Head of caudate nucleus (tissue), 42 donors: ENCODE measurements at places on chromosomes 3 and 15.
A peak's percentile ranks its signal among the peaks of the same experiment; 100 is the strongest.

- DNase-seq: no peak
Observed at GRCh38 chr3:171648069-171648468, 162.2 kb downstream of the PLD1 start.

DNA sequence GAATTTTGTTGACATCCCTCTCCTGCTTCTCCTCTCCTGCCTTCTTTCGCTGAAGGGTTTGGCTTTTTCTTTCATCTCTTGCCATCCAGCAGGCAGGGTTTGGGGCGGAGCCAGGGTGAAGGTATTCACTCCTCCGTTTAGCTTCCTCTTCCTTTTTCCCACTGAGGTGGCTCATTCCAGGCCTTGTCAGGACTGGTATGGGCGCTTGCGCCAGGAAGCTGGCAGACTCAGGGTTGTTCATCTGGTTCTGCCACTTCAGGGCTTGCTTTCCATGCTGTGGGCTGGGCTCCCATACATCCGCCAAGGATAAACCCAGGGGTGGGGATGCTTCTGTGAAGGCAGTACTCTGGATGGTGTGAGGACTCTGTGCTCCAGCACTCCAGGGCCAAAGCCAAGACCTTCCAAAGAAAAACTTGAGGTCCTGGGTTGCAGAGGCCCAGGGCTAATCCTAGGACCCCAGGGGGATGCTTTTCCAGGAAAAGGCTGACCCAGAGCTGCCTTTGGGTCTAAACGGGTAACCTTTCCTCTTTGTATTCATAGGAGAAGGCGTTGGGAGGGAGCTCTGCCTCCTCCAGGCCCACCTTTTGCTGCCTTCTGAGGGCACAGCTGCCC, 7.7 kb upstream of the AMOTL2 start:
- no peak for DNase-seq

DNA sequence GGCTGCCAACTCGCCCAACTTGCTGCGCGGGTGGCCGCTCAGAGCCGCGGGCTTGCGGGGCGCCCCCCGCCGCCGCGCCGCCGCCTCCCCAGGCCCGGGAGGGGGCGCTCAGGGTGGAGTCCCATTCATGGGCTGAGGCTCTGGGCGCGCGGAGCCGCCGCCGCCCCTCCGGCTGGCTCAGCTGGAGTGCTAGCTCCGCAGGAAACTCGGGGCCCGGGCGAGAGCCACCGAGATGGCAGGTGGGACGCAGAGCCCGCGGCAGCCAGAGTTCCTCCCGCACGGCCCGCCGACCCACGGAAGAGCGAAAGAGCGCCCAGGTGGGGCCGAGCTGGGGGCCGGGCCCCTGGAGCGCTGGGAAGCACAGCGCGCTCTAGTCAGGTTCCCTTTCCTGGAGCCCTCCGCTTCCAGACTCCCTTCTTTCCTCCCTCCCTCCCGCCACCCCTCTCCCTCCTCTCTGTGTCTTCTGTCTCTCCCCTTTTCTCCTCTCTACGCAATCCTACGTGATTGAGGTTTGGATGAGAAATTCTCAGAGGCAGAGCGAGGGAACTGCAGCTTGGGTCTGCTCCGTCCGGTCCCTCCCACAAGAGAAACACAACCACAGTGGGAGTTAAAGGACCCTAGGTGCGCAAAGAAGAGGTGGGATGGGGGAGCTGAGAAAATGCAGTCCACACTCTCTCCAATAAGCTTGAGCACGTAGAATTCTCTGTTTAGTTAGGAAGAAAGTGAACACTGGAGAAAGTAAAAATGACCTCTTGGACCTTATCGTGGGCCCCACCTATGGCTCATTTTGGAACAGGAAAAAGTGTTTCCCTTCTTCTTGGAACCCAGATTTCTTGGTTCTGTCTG, 317.3 kb downstream of the FGF12 start:
- peak; percentile 39 for DNase-seq

GRCh38 chr15:40952301-40952900, 870 bp upstream of the CHAC1 start:
- DNase-seq: no peak

- DNase-seq: no peak
Observed at GRCh38 chr3:37466660-37467359, 292.4 kb upstream of the LRRFIP2 start.

GRCh38 chr3:39753391-39753790, 56.0 kb upstream of the MYRIP start:
- DNase-seq: no peak

- DNase-seq: no peak
Observed at GRCh38 chr3:51353691-51354090, 31.4 kb upstream of the MANF start.

DNA sequence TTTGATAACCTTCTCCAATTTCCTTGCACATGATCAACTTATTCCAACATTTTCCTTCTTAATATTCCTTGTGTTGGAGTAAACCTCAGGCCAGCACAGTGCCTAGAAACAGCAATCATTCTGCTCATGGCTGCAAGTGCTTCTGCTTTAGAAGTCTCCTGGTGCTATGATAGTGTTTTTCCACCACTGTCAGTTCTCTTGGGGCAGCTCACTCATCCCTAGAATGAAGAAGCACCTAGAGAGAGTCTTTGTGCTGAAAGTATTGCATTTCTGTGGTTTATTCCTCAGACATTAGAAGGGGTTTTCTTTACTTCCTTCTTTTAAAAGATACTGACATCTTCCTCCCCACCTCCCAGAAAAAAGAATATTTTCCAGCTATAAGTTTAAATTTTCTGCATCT, 183.5 kb downstream of the RYR3 start:
- DNase-seq: no peak

GRCh38 chr15:90266061-90266431, 574 bp downstream of the NGRN start:
- no peak for DNase-seq

DNA sequence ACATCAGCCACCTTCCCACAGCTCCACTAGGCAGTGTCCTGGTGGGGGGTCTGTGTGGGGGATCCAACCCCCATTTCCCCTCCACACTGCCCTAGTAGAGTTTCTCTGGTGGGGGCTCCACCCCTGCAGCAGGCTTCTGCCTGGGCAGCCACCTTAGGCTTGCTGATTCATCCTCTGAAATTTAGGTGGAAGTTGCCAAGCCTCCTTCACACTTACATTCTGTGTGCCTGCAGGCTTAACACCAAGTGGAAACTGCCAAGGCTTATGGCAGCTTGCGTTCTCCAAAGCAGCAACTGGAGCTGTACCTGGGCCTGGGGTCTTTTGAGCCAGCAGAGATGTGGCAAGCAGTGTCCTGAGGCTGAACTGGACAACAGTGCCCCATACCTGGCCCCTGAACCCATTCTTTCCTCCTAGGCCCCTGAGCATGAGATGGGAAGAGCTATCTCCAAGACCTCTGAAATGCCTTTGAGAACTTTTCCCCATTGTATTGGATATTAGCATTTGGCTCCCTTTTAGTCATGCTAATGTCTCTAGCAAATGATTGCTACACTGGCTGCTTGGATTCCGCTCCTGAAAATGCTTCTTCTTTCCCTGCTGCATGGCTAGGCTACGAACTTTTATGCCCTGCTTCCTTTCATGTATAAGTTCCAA, 32.5 kb downstream of the CPN2 start:
- DNase-seq: no peak

- DNase-seq: no peak
Observed at GRCh38 chr15:64621056-64621455, 154.3 kb downstream of the RBPMS2 start.

DNA sequence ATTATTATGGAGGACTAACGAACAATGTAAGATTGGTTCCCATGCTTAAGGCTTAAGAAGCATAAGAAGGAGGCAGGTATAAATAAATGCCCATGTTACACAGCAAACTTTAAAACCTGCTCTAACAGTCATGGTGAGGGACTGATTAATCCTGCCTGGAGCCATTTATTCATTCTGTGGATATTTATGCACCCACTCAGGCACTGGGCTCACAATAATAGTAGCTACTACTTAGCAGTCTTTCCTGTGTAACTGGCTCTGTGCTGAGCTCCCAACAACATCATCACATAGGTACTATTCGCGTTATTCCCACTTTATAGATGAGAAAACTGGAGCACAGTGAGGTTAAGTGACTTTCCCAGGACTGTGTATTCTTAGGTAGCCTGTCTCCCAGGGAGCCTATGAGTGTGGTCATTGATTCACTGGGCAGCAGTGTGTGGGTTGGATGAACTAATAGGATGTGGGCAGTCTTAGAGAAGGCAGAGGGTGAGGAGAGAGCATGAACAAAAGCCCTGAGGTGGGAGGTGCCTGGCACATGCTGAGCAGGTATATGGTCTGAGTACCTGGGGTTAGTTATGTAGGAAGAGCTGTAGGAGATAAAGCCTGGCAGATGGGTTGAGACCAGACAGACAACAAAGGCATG, 44.1 kb upstream of the UMPS start:
- DNase-seq: no peak

- no peak for DNase-seq
Observed at GRCh38 chr3:128736601-128737000, 10.6 kb downstream of the RAB7A start.

DNA sequence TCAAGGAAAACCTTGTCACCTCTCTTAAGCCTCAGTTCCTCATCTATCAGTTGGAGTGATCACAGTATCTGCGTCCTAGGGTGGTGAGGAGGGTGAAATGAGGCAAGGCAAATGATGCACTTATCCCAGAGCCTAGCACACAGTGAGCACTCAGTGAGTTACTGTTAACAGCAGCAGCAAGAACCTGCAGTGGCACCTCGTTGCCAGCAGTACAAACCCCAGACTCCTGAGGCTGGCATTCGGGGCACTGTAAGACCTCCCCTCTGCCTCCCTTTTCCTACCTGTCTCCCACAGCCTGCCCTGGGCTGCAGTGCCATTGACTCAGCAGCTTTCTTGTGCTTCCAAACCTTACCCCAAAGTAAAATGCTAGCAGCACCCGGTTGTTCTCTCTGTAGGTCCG, 82.9 kb upstream of the EIF1B start:
- no peak for DNase-seq

DNA sequence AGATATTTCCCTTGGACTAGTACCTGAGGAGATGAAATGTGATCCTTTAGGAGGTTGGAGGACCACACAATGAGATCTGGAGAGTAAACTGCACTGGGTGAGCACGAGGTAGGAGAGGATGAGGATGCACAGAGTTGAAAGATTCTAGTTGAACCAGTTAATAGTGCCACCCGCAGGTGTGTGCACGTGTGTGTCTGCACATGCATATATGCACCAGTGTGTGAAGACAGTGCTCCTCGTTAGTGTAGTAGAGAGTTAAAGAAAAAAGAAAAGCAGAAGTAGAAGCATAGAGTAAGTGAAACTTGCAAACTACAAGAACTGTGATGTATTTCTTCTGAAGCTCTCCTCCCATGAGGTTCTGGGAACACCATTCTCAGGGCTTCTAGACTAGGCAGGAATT, 8.4 kb downstream of the MED12L start:
- DNase-seq: no peak

GRCh38 chr3:70822669-70823068, 510.2 kb upstream of the MDFIC2 start:
- no peak for DNase-seq

DNA sequence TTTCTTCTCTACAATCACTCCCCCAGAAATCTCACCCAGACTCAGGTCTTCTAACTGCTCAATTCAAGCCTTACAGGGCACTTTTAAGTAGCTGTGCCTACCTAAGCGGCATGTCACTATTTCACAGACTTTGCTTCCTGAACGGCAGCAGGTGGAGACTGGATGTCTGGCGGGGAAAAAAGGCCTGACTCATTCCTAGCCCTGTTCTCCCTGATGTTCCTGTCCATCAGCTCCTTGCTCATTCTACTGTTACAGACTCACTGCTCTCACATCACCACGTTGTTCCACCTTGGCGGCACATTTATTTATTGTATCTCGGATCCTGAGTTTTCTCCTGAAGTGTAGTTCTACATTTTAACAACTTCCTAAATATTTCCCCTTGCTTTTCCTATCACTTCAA, 52.6 kb upstream of the ATP11B start:
- DNase-seq: no peak

GRCh38 chr15:47374222-47374621, 343.1 kb upstream of the SEMA6D start:
- DNase-seq: no peak
